ENCODE measurements at places on chromosomes 5 and 9. TPM values are rescaled to one million over a fixed set of nuclear protein-coding genes. Genes with fewer than 3 reads are reported as not detected.

GRCh38 chr5:155906046-155906445 is 420.9 kb upstream of the SGCD start:
- no peak overlapping the region for H3K4me3 ChIP-seq
- DNase-seq, result no peak
- H3K27ac ChIP-seq, result no peak overlapping the region
- no peaks in the 10 kb centered on the region for H3K36me3 ChIP-seq
- H3K27me3 ChIP-seq, result no peaks in the 10 kb centered on the region
- H3K4me1 ChIP-seq, result no peaks in the 10 kb centered on the region

DNA sequence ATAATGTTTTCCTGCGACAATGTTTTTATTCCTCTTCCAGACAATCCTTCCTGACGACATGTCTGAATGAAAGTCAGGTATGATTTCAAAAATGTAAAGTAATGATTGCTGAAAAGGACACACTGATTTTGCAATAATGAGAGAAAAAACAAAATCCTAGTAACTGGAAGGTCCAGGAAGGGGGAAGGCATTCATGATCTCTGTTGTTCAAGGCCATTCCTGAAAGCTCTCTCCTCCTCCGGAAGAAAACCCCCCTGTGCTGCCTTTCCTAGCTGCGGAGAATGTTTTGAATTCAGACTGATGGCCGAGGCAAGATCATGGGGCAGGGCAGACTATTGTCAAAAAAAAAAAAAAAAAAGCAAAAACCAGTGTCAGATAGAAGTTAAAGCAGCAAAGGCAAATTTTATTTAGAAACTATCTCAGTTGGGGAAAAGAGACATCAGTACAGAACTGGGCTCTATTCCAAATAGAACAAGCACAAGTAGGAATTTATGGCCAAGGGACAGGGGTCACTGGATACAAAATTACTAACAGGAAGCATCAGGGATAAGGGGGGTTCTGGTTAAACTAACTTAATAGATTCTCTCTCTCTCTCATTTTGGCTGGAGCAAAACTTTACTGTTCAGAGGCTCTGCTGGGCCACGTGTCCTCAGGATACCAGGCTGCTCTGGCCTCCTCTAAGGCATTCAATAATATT is 36.5 kb upstream of the CTSV start:
- no peaks in the 10 kb centered on the region for H3K36me3 ChIP-seq
- H3K4me1 ChIP-seq, result no peaks in the 10 kb centered on the region
- no peak overlapping the region for H3K4me3 ChIP-seq
- H3K27ac ChIP-seq, result no peak overlapping the region
- no peak for DNase-seq

The SPINK6 gene
- total RNA-seq, result not detected

GRCh38 chr9:14279671-14280070 is 34.3 kb downstream of the NFIB start:
- no peak overlapping the region for H3K27ac ChIP-seq
- DNase-seq, result no peak
- no peaks in the 10 kb centered on the region for H3K27me3 ChIP-seq

DNA sequence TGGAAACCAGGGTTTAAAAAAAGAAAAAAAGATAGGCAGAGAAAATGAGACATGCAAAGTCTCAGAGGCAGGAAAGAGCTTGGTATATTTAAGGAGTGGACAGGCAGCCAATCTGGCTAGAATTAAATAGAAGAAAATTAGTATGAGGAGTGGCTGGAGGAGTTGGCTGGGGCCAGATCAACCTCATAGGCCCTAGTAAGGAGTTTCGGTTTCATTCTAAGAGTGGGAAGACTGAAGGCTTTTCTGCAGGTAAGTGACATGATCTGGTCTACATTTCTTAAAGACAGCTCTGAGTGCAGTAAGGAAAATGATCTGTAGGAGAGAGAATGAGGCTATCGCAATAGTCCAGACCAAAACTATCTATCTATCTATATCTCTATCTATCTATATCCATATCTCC is 27.5 kb downstream of the ADRB2 start:
- DNase-seq, result no peak
- peaks cover 12% of the 10 kb centered on the region for H3K4me1 ChIP-seq
- no peak overlapping the region for H3K4me3 ChIP-seq
- H3K27me3 ChIP-seq, result no peaks in the 10 kb centered on the region
- no peak overlapping the region for H3K27ac ChIP-seq
- H3K36me3 ChIP-seq, result no peaks in the 10 kb centered on the region

- no peak overlapping the region for H3K4me3 ChIP-seq
- H3K36me3 ChIP-seq, result no peaks in the 10 kb centered on the region
- no peaks in the 10 kb centered on the region for H3K4me1 ChIP-seq
- no peaks in the 10 kb centered on the region for H3K27me3 ChIP-seq
- DNase-seq, result no peak
- no peak overlapping the region for H3K27ac ChIP-seq
Observed at GRCh38 chr5:102216678-102217077, 79.4 kb downstream of the SLCO4C1 start.

- no peaks in the 10 kb centered on the region for H3K4me1 ChIP-seq
- H3K4me3 ChIP-seq, result no peak overlapping the region
- H3K27me3 ChIP-seq, result no peaks in the 10 kb centered on the region
- H3K36me3 ChIP-seq, result no peaks in the 10 kb centered on the region
Observed at GRCh38 chr9:109244179-109245132, 76.4 kb downstream of the EPB41L4B start.

The FGF18 gene
- total RNA-seq, result not detected

DNA sequence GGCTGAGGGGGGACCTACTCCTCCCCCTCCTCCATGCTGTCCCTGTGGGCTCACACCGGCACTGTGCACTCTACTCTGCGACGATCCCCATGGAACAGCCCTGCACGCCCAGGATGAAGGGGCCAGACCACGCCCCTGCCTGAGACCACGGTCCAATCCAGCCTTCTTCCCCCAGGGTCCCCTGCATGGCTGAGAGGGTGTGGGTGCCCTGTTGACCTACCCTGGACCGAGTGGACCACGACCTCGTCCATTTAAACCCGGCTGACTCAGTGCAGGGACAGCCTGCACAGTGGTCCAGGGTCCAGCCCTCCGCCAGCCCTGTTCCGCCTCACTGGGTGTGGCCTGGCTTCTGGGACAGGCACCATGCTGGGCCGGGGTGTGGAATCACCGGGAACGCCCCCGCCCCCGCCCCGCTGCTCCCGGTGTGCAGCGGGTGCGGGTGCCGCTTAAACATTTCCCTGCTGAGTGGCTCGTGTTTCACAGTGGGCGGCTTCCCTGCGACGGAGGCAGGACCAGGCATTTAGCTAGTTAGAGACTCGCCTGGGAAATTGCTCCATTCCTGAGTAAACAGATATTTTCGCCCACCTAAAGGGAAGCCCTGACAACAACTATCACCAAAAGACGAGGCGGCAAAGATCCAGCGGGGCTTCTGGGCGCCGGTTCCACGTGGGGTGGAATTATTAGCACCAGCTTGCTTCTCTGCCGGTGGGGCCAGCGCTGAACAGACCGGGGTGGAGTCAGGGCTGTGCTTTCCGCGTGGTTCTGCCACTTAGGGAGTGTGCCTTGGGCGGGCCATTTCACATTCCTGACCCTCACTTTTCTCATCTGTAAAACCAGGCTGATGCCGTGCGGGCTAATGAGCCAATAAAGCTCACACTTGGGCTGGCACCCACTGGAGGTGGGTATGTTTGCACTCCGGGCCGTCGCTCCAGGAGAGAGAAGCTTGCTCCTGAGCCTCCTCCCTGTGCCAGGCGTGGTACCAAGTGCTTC is 22.6 kb downstream of the DBH start:
- no peaks in the 10 kb centered on the region for H3K4me1 ChIP-seq
- H3K27ac ChIP-seq, result no peak overlapping the region
- H3K4me3 ChIP-seq, result no peak overlapping the region
- DNase-seq, result peak; percentile 61
- H3K27me3 ChIP-seq, result no peaks in the 10 kb centered on the region

The GKAP1 gene
- 7.6 TPM for total RNA-seq

- no peak overlapping the region for H3K27ac ChIP-seq
- no peaks in the 10 kb centered on the region for H3K4me1 ChIP-seq
- DNase-seq, result no peak
- H3K4me3 ChIP-seq, result no peak overlapping the region
Observed at GRCh38 chr5:51632793-51633192, 249.5 kb downstream of the ISL1 start.

GRCh38 chr5:68216245-68217046 is 890 bp downstream of the PIK3R1 start:
- peak overlapping the region; percentile 85 for H3K4me3 ChIP-seq
- H3K36me3 ChIP-seq, result peaks cover 8% of the 10 kb centered on the region
- peak overlapping the region; percentile 98 for H3K27ac ChIP-seq
- peak; percentile 76 for DNase-seq

The PLCXD3 gene
- total RNA-seq, result 1.2 TPM

The SNCB gene
- not detected for total RNA-seq

The ST8SIA4 gene
- 1.1 TPM for total RNA-seq

The ADRB2 gene
- total RNA-seq, result 2.5 TPM

The MTAP gene
- total RNA-seq, result 28.1 TPM

- H3K4me1 ChIP-seq, result peaks cover 10% of the 10 kb centered on the region
- H3K36me3 ChIP-seq, result no peaks in the 10 kb centered on the region
- DNase-seq, result peak; percentile 14
- H3K27me3 ChIP-seq, result no peaks in the 10 kb centered on the region
Observed at GRCh38 chr5:177294632-177295031, 8.9 kb downstream of the RAB24 start.

GRCh38 chr9:99005651-99006050 is 61.9 kb downstream of the COL15A1 start:
- no peaks in the 10 kb centered on the region for H3K27me3 ChIP-seq
- no peak overlapping the region for H3K4me3 ChIP-seq
- no peak overlapping the region for H3K27ac ChIP-seq

The SPINK7 gene
- not detected for total RNA-seq

- no peaks in the 10 kb centered on the region for H3K4me1 ChIP-seq
- no peaks in the 10 kb centered on the region for H3K27me3 ChIP-seq
- H3K4me3 ChIP-seq, result no peak overlapping the region
- peak; percentile 60 for DNase-seq
- no peak overlapping the region for H3K27ac ChIP-seq
- no peaks in the 10 kb centered on the region for H3K36me3 ChIP-seq
Observed at GRCh38 chr9:70113403-70114022, 69.9 kb downstream of the MAMDC2 start.

The MARCHF3 gene
- total RNA-seq, result 20.0 TPM

DNA sequence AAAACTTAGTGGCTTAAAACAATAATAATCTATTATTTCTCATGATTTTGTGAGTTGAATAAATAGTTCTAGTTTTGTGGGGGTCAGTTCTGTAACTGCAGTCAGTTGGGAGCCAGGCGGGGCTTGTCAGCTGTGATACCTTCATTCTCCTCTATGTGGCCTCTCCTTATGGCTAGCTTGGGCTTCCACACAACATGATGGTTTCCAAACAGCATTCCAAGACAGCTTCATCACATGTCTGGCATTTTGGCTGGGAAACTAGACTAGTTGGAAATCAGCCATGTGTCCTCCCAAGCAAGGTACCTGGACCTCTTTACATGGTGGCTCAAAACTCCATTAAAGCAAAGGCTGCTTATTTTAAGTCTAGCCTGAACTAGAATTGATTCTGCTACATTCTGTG is 61.4 kb upstream of the RANBP3L start:
- H3K4me3 ChIP-seq, result no peak overlapping the region
- H3K27ac ChIP-seq, result no peak overlapping the region
- no peaks in the 10 kb centered on the region for H3K27me3 ChIP-seq

DNA sequence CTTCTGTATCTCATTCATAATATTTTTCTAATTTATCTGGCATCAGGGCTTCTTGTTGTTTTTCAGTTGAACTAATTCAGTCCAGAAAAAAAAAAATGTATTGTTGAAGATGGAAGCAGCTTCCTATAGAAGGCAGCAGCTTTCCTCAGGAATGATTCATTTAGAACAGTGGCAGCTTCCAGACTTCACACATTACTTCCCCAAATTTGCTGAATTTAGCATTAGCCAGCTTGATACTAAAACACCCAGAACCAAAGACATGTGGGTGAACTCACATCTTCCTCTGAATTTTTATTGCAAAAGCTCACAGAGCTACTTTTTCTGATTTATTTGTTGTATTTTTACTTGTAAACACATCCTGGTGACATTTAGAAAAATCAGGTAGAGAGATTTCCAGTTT is 53.8 kb downstream of the HCN1 start:
- H3K27ac ChIP-seq, result no peak overlapping the region
- no peaks in the 10 kb centered on the region for H3K36me3 ChIP-seq
- no peaks in the 10 kb centered on the region for H3K27me3 ChIP-seq
- H3K4me1 ChIP-seq, result no peaks in the 10 kb centered on the region
- no peak for DNase-seq

DNA sequence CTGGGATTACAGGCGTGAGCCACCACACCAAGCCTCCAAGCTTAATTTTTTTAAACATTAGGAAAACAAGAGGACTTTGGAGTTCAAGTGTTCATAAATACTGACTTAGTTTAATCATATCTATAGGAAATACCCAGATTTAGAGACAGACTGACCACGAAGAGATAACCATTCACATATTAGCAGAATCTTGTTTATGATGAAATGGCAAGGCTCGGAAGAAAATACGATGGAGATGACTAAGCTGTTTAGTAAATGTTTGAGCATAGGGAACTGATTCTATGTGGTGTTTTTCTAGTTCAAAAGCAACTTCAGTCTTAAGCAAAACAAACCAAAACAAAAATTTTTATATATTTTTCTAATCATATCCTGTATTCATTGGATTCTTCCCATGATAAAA is 13.5 kb upstream of the TUSC1 start:
- DNase-seq, result no peak
- no peaks in the 10 kb centered on the region for H3K36me3 ChIP-seq
- no peak overlapping the region for H3K4me3 ChIP-seq

DNA sequence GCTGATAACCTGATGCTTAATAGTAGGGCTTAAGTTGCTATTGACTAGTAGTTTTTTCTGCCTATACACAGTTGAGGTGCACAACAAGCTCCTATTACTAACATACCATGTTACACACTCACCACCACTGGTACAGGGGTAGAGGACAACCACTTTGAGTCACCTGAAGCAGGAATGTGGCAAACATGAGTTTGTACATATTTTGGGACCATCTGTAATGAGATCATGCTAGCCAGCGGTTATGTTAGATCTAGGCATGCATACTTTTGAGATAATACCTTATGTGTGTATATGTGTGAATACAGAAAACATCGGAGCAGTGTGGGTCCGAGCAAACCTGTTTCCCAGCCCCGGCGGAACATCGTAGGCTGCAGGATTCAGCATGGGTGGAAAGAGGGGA is 72.8 kb upstream of the NXNL2 start:
- no peak overlapping the region for H3K4me3 ChIP-seq
- H3K4me1 ChIP-seq, result no peaks in the 10 kb centered on the region
- DNase-seq, result no peak
- H3K27ac ChIP-seq, result no peak overlapping the region
- no peaks in the 10 kb centered on the region for H3K36me3 ChIP-seq

GRCh38 chr5:93594591-93595419 is 11.8 kb downstream of the NR2F1 start:
- H3K36me3 ChIP-seq, result no peaks in the 10 kb centered on the region
- no peak overlapping the region for H3K27ac ChIP-seq
- H3K4me1 ChIP-seq, result no peaks in the 10 kb centered on the region
- no peak overlapping the region for H3K4me3 ChIP-seq

DNA sequence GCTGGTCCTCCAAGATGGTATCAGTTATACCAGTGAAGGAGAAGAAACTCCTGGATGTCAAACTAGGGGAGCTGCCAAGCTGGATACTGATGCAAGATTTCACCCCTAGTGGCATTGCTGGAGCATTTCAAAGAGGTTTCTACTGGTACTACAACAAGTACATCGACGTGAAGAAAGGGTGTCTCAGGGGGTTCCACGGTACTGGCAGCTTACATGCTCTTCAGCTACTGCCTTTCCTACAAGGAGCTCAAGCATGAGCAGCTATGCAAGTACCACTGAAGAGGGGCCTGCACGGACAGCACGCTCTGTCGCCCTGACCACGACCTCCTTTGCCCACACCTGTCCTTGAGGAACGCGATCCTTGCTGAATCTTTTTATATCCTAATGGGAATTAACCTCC is 19.5 kb downstream of the ACTL7B start:
- no peak overlapping the region for H3K27ac ChIP-seq
- H3K4me1 ChIP-seq, result no peaks in the 10 kb centered on the region
- no peak for DNase-seq
- H3K4me3 ChIP-seq, result no peak overlapping the region

Measured in Peyer's patch (tissue), 4 donors.